Esophagus squamous epithelium (tissue), 5 donors: ENCODE measurements at places on chromosomes 11 and 22.

- DNase-seq: no peak
These were observed 593.7 kb upstream of the LUZP2 start for GRCh38 chr11:23903044-23903704.

- DNase-seq: no peak
These were observed 13.0 kb downstream of the APBB1 start for GRCh38 chr11:6405846-6406245.

DNA sequence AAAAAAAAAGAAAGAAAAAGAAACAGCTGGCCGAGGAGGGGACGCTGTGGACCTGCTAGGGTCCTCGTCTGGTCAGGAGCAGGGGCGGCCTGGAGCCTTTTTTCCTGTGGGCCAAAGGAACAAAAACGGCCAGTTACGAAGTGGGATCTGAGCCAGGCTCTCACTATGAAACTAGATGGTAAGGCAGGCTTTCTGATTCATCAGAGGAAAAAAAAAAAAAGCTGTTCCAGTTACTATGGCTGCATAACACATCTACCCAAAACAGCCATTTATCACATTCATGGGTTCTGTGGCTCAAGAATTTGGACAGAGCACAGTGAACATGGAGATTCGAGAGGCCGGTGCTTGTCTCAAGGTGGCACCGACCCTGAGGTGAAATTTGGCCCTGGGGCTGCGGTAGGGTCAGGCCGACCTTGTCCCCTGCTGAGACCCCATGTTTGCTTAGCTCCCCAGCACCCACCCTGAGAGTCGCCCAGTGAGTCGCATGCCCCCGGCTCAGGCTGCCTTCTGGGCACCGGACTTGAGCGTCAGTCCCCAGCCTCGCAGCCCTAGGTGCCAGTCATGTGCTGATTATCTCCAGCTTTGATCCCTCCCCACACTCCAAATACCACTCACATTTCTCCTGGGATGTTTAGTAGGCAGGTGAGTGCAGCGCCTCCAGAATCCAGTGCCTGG, 34.2 kb downstream of the MRGPRD start:
- DNase-seq: no peak

- DNase-seq: no peak
These were observed 639.1 kb downstream of the TBC1D22A start for GRCh38 chr22:47401592-47401898.

- no peak for DNase-seq
These were observed 4.0 kb upstream of the TH start for GRCh38 chr11:2175659-2176058.

- no peak for DNase-seq
These were observed 62.5 kb upstream of the SORL1-AS1 start for GRCh38 chr11:121515335-121515671.

DNA sequence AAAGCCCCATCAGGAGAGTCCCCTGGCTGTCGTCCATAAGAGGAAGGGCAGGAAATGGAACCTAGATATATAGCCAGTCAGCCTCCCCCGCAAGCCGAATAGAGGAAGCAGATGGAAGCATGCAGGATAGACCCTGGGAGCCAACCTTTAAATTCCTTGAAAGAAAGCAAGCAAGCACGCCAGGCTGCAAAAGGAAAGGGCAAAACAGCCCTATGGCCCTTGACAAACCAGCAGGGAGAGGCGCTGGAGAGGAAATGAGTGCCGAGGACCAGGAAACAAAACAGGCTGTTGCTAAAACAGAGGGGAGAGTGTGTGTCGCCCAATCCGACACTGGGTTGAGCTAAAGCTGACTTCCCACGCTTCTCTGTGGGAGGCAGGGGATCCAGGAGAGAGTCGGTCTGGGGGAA, 203.5 kb upstream of the MTNR1B start:
- no peak for DNase-seq

- no peak for DNase-seq
These were observed 51.6 kb downstream of the PARVB start for GRCh38 chr22:44075670-44076069.

- DNase-seq: no peak
These were observed 7.3 kb upstream of the PLEKHA7 start for GRCh38 chr11:17021511-17021910.

- DNase-seq: no peak
These were observed 20.0 kb upstream of the KRTAP5-7 start for GRCh38 chr11:71507102-71507501.

GRCh38 chr22:38272373-38273134, at the start of gene TMEM184B:
Gene TMEM184B (minus strand): TSS chr22:38273010. CDS start chr22:38247961, 25,049 bp downstream.
- no peak for DNase-seq

GRCh38 chr11:123051634-123052033, 10.3 kb downstream of the HSPA8 start:
- DNase-seq: no peak

- DNase-seq: no peak
These were observed 40.8 kb upstream of the ZBED5 start for GRCh38 chr11:10898763-10899025.

- no peak for DNase-seq
These were observed 948.5 kb upstream of the CCDC90B start for GRCh38 chr11:84234462-84235202.
